ENCODE measurements at places on chromosomes 5 and 9. TPM values are rescaled to one million over a fixed set of nuclear protein-coding genes. Genes with fewer than 3 reads are reported as not detected.

DNA sequence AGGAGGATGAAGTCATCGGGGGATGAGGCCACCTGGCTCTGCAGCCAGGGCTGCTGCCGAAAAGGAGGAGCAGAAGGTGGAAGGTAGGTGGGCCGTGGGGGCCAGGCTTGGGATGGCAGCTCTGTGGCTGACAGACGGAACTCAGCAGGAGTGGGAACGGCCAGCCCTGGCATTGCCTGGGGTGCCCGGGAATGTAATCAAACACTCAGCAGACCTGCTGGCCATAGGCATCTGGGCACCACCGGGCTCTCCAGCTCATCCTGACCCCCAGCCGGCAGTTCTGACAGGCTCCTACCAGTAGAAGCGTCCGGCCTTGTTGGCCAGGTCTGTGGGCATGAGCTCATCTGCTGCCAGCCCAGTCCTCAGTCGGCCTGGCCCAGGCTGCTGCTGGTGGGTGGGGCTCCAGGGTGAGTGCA, 4.3 kb upstream of the FAT2 start:
- H3K36me3 ChIP-seq, result no peaks in the 10 kb centered on the region
- H3K27ac ChIP-seq, result no peak overlapping the region
- H3K4me1 ChIP-seq, result no peaks in the 10 kb centered on the region

- H3K4me3 ChIP-seq, result peak overlapping the region; percentile 98
- DNase-seq, result peak; percentile 99
- H3K27me3 ChIP-seq, result peaks cover 5% of the 10 kb centered on the region
Measured at GRCh38 chr5:181221792-181222629, 1.1 kb upstream of the TRIM41 start.

GRCh38 chr9:129478961-129479630, 141.8 kb downstream of the C9orf50 start:
- no peak overlapping the region for H3K4me3 ChIP-seq
- no peak for DNase-seq
- H3K4me1 ChIP-seq, result peaks cover 13% of the 10 kb centered on the region

GRCh38 chr9:34272101-34272541, 56.9 kb downstream of the KIF24 start:
- H3K27me3 ChIP-seq, result no peaks in the 10 kb centered on the region
- peaks cover 2% of the 10 kb centered on the region for H3K4me1 ChIP-seq
- peaks cover 4% of the 10 kb centered on the region for H3K36me3 ChIP-seq
- H3K4me3 ChIP-seq, result no peak overlapping the region
- DNase-seq, result no peak
- no peak overlapping the region for H3K27ac ChIP-seq

GRCh38 chr5:63029891-63030290, 451.3 kb downstream of the LRRC70 start:
- H3K27me3 ChIP-seq, result no peaks in the 10 kb centered on the region
- no peak overlapping the region for H3K4me3 ChIP-seq
- H3K4me1 ChIP-seq, result no peaks in the 10 kb centered on the region
- no peaks in the 10 kb centered on the region for H3K36me3 ChIP-seq
- H3K27ac ChIP-seq, result no peak overlapping the region

DNA sequence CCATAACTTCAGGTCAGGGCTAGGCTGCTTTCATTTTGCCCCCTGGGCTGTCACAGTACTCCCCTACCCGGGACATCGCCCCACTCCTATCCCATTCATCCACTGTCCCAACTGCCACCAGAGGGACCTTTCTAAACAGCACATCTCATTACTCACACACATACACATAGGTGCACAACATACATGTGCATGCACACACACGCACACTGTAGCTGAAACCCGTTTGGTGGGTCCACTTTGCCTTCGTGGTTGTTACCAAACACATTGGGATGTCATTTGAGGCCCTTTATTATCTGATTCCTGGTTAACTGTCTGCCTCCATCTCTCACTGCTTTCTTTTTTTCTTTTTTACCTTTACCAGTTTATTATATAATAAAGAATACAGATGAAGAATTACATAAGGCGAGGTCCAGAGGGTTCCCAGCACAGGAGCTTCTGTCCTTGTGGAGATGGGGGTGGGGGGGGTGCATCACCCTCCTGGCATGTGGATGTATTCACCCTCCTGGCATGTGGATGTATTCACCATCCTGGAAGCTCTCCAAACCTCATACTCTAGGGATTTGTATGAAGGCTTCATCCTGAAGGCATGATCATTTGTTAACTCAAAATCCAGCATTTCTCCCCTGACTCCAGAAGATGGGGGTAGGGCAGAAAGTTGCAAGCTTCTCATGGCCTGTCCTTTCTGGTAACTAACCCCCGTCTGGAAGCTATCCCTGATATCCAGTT, 186.0 kb downstream of the GOLPH3 start:
- H3K4me3 ChIP-seq, result no peak overlapping the region
- H3K36me3 ChIP-seq, result no peaks in the 10 kb centered on the region
- H3K4me1 ChIP-seq, result no peaks in the 10 kb centered on the region
- DNase-seq, result no peak
- H3K27ac ChIP-seq, result no peak overlapping the region

DNA sequence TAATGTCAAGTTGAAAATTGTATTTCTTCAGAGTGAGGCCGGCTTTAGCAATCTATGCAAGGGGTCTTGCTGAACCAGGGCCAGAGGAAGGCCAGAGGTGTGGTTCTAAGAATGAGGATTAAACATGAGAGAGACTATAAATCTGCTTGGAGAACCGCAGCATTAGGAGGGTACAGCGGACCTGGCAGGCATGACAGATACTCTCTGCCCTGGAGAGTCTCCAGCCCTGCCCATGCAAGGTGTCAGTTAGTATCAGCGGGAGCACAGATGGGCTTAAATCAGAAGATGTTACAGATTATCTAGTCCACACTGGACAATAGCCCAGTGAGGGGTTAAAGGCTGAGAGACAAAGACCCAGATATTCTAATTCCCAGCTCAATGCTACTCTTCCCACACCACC, 11.5 kb upstream of the GPX3 start:
- H3K27me3 ChIP-seq, result no peaks in the 10 kb centered on the region
- no peak overlapping the region for H3K4me3 ChIP-seq

- no peaks in the 10 kb centered on the region for H3K27me3 ChIP-seq
- H3K36me3 ChIP-seq, result no peaks in the 10 kb centered on the region
- no peak overlapping the region for H3K4me3 ChIP-seq
Measured at GRCh38 chr5:89036704-89037489, 153.9 kb upstream of the MEF2C start.

The C9orf153 gene
- 0.33 TPM for total RNA-seq

DNA sequence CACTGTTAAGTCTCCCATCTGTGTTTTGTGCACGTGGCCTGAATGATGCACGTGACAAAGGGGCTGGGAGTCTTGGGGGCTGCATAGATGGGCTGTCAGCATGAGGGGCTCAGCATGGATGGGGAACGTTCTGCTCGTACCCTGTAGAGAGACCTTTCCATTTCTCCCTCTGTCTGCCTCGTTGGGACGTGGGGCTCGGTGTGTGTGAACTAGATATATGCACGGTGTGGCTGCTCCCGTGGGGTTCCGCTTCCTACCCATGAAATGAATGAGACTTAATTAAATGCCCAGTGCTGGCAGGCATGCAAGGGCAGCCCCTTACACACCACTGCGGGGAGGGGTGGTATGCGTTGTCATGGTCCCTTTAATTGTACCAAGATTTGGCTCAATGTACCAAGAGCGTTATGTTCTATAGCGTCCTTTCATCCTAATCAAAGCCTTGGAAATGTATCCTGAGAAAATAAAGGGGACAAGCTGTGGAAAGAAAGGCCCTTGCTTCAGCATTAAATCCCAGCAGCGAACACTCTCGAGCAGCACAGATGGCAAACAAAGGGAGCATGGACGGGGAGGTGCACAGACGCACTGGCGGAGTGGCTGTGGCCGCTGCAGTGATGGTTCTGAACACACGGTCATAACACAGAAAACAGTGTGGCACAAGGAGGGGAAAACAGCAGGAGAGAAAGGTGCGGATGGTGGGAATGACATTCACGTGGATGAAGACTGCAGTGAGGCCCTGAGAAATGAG, 66.8 kb downstream of the RASGEF1C start:
- peak; percentile 33 for DNase-seq
- no peaks in the 10 kb centered on the region for H3K36me3 ChIP-seq
- no peaks in the 10 kb centered on the region for H3K4me1 ChIP-seq
- H3K27me3 ChIP-seq, result peaks cover 5% of the 10 kb centered on the region
- no peak overlapping the region for H3K4me3 ChIP-seq

The BSPRY gene
- 10.6 TPM for total RNA-seq
